ENCODE measurements at places on chromosomes 7 and 10. TPM values are rescaled to one million over a fixed set of nuclear protein-coding genes. Genes with fewer than 3 reads are reported as not detected.

ACTL6B gene
- total RNA-seq, result not detected

GRM3 gene
- total RNA-seq, result not detected

SRGN gene
- 8.3 TPM for total RNA-seq

ACTR3C gene
- total RNA-seq, result 0.06 TPM

CDC123 gene
- 190 TPM for total RNA-seq

GRID1 gene
- not detected for total RNA-seq

NEURL1 gene
- not detected for total RNA-seq

ZNF862 gene
- total RNA-seq, result 3.0 TPM

NPTX2 gene
- 4.5 TPM for total RNA-seq

DNA sequence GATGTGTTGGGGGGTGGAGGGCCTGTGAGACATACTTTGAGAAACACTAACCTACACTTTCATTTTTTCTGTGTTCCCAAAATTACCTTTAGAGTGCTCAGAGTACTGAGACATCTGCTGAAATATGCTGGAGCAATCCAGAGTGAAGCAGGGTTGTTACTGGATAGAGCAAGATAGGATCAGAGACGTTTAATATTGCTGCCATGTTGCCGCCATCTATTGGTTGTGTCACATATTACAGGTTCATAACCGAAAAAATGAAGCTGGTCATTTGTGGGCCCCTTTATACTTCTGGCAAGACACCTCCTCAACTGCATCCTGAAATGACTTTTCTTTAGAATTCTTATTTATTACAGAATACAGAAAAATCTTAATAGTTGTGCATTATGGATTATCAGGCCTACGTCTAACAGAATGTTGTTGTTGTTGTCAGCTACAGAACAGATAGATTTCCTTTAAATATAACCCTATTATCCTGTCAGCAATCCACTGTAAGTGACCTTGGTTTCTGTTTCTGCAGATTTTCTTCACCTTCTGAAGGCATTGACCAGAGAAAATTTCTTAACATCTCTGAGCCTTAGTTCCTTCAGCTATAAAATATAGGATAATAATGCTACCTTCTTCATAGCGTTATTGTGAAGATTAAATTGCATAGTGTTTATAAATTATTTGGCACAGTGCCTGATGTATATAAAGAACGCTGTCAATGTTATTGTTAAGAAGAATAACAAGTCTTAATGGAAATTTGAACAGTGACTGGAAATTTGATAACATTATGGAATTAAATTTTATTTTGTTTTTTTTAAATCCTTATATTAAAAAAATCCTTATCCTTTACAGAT lies 16.2 kb upstream of the DLD start:
- DNase-seq, result peak; percentile 72

- DNase-seq, result no peak
These were observed 280.3 kb downstream of the USP6NL start for GRCh38 chr10:11331046-11331577.

DNA sequence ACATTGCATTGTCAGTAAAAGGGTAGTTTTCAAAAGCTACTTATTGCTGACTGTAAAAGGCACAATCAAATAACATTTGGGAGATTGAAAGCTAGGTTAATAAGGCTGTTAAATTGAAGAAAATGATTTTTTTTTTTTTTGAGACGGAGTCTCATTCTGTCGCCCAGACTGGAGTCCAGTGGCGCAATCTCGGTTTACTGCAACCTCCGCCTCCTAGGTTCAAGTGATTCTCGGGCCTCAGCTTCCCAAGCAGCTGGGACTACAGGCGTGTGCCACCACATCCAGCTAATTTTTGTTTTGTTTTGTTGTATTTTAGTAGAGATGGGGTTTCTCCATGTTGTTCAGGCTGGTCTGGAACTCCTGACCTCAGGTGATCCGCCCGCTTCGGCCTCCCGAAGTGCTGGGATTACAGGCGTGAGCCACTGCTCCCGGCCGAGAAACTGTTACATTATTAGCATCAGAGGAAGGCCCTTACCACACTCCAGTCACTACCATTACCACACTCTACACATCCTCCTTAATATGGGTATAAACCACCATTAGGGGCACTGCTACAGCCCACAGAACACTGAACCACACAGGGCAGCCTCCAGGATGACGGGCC lies 1.0 kb downstream of the CYP51A1 start:
- DNase-seq, result no peak

DNA sequence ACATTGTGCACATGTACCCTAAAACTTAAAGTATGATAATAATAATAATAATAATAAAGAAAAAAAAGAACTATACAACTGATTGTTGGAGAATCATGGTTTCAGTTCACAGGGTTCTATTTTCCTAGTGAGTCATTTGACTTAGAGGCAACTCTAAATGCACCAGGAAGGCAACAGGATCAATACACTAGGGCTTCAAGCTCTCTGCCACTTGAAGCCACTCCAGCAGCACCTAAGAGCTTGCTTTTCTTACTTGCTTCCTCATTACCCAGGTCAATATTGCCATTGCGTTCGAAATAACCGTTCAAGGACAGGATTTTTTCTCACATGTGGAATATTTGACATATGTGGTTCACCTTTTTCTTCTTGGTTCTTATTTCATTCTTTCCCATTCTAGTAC lies 189.7 kb downstream of the GRM3 start:
- no peak for DNase-seq

DNA sequence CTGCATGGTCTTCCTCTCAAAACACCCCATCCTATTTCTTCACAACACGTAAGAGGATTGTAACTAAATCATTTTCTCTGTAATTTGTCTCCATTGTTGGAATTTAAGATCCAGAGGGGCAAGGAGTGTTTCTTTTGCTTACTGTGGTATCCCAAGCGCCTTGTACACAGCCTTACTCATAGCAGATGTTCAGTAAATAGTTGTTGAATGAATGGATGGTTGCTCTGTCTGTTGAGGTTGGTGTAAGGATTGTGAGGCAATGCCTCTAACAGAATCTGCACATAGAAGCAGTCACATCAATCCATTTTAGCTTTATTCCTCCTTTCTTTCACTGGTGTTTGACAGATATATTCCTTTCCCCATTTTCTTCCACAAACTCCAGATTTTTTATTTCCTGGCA lies 90.1 kb downstream of the ZNF365 start:
- no peak for DNase-seq

DNA sequence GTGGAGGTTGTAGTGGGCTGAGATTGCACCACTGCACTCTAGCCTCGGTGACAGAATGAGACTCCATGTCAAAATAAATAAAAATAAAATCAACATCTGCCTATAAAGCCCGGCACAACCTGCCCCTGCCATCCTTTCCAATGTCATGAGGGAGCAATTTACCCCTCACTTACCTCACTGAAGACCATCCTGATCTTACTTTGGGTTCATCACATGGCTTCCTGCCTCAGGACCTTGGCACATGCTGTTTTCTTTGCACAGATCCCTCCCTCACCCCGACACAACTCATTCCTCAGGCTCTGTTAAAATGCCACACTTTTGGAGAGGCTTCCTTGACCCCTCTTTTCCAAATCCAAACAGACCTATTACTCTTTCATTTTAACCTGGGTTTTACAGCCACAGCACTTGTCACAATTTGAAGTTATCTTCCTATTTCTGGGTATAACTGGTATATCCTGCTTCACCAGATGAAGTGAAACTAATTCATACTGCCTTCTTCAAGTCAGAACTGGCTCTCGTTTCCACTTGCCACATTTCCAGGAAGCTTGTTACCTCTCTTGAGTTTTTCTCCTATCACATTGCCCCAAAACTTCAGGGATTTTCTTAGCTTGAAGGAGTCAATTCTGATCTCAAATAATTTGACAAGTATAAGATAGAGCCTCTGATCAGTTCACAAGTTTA lies 69.3 kb upstream of the PARD3 start:
- DNase-seq, result no peak

DNA sequence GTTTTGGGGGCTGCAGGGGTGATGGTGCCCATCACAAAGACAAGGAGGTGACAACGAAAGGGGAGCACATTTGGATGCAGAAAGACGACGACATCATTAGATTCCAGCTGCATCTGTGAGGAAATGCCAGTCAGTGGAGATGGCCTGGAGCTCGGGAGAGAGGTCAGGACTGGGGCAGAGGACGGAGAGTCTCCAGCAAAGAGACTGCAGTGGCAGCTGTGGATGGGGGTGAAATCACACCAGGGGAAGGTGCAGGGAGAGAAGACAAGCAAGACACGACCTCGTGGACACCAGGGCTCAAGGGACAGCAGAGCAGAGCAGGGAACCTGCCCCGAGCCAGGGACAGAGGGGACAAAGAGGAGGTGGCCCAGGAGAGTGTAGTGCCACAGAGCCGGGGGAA lies 203.4 kb downstream of the PRPF18 start:
- DNase-seq, result no peak

GRCh38 chr10:29991382-29991781 lies 68.0 kb downstream of the JCAD start:
- DNase-seq, result no peak

DNA sequence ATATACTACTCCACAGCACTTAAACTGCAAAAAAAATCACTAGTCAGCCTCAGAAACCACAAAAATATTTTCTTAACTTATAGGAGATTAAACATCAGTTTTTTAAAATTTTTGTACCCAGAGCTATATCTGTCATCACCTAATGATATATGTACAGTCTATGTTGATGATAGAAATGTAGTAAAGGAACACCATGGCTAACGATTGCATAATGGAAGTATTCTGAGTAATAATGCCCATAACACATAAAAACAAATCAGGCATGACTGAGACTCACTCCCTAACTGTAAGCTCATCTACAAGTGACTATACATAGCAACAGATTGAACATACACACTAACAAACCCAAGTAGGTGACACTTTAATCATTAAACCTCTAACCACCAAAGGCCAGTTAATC lies 51.3 kb downstream of the TSPAN12 start:
- DNase-seq, result peak; percentile 37

- DNase-seq, result peak; percentile 44
These were observed 303.7 kb downstream of the INHBA start for GRCh38 chr7:41399171-41399570.

- DNase-seq, result no peak
These were observed 61.7 kb downstream of the VOPP1 start for GRCh38 chr7:55510621-55511020.

DNA sequence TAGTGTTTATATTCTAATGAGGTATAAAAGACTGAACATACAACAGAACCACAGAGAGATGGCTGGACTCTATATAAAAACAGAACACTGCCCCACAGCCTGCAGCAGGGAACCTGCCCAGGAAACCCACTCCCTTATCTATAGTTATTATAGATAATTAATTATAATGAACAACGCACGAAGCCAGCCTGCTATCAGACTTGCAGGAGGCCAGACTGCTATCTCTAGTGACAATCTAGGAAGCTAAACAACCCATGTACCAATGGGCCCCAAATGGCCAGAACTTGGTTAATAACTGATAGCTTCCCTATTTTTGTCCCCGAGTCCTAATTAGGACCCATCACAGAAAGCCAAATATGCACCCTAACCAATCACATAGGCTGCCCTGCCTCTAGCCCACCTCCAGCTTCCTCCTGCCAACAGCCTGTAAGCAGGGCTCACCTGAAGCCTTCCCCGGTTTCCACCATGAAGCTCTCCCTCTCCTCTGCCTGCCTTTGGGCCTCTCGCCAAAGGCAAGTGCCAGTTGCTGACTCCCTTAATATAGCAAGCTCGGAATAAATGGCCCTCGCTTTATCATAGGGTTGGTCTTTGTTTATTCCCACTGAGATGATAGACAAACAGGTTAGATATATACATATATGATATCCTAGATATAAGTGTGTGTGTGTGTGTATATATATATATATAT lies 74.5 kb downstream of the SYPL1 start:
- no peak for DNase-seq

GRCh38 chr10:7265396-7266123 lies 145.3 kb downstream of the SFMBT2 start:
- no peak for DNase-seq

GRCh38 chr7:127158659-127159058 lies 94.1 kb downstream of the GRM8 start:
- no peak for DNase-seq

DNA sequence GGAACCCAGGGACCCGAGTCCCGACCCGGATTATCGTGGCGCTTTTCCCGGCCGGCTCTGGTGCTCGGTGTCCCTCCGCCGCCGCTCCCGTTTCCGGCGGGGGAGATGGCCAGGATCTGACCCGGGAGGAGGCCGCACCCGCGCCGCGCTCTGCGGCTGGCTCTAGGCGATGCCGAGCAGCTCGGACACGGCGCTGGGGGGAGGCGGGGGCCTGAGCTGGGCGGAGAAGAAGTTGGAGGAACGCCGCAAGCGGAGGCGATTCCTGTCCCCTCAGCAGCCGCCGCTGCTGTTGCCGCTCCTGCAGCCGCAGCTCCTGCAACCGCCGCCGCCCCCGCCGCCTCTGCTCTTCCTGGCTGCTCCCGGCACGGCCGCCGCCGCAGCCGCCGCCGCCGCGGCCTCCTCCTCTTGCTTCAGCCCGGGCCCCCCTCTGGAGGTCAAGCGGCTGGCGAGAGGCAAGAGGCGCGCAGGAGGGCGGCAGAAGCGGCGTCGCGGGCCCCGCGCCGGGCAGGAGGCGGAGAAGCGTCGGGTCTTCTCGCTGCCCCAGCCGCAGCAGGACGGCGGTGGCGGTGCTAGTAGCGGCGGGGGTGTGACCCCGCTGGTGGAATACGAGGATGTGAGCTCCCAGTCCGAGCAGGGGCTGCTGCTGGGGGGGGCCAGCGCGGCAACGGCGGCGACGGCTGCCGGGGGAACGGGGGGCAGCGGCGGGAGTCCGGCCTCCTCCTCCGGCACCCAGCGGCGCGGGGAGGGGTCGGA lies 593 bp downstream of the CDK13 start:
- peak; percentile 68 for DNase-seq

DNA sequence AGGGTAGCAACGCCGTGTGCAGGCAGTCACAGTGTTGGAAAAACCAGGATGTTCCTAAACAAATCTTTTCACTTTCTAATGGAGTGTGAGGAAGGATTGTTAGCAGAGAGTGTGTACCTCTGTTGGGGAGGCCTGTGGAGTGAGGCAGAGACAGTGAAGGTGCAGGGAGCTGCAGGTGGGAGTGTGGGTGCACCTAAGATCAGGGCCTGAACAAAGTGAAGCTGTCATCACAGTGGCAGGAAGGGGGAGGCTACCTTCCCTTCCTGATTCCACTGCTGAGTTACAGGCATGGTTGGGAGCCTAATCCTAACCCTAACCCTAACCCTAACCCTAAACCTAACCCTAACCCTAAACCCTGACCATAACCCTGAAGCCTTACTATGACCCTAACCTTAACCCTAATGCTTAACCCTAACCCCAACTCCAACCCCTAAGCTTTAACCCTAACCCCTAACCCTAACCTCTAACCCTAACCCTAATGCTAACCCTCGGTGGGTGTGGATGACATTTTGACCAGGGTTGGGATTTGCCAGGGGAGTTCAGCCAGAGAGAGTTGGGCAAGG lies 158.8 kb upstream of the KLF6 start:
- DNase-seq, result no peak

GRCh38 chr7:70545214-70545613 lies 586.7 kb upstream of the GALNT17 start:
- no peak for DNase-seq

- DNase-seq, result no peak
These were observed 12.0 kb upstream of the MAPK8 start for GRCh38 chr10:48294431-48294830.

DNA sequence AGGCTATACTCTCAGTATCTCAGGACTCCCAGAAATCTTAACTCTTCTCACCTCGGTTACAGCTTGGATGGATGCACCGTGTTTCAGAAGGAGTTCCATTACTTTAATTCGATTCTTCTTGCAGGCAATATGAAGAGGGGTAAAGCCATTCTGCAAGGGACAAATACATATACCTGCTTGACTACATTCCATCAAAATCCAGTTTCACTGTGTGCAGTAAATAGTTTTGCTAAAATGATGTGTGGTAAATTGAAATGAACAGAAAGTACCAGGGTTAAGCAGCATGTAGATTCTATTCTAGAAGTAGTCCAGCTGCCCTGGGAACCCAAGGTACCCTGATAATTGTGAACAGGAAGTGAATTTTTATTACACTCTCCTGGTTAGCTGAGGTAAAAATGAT lies 183.9 kb downstream of the ANK3 start:
- DNase-seq, result no peak

All from Daoy (cell line).